DMS79 (cell line): ENCODE measurements at places on chromosomes 12 and 14.

DNA sequence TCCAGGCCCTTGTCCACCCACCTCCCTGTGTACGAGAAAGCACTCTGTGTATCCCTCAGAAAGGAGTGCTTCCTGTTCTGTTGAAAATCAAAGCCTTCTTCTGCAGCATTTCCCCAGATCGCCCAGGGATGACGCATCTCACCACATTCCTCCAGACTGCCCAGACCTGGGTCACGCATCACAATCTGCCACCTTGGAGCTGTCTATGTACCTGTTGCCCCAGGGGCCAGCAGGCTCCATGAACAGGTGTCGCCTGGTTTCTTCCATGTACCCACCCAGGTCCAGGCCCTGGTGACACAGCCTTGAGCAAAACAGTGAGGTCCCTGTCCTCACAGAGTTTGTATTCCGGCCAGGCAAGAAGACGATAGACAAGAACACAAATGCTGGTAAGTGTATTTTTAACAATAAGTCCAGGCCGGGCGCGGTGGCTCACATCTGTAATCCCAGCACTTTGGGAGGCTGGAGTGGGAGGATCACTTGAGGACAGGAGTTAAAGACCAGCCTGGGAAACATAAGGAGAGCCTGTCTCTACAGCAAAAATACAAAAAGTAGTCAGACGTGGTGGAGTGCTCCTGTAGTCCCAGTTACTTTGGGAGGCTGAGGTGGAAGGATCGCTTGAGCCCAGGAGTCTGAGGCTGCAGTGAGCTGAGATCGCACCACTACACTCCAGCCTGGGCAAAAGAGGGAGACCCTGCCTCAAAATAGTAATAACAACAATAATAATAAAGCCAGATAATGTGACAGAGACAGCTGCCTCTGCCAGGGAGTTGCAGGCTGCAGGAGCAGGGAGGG is 6.8 kb upstream of the PPP1R13B start:
- no peak for DNase-seq

DNA sequence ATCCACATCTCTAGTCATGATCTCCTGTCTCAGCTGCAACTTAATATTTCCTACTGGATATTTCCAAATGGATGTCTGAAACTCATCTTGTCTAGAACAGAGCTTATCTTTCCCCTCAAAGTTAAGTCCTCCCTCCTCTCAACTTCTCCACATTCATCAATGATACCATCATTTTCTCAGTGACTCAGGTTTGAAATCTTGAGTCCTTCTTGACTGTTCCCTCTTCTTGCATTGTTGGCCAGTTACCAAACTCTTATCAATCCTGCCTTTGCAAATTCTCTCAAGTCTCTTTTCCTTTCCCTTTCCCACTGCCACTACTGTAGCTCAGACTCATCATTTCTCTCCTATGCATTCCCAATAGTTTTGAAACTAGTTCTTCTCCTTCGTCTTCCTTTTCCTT is 14.3 kb upstream of the CHURC1 start:
- no peak for DNase-seq

- peak; percentile 3 for DNase-seq
Observed at GRCh38 chr14:72775923-72776554, 117.9 kb downstream of the DPF3 start.

DNA sequence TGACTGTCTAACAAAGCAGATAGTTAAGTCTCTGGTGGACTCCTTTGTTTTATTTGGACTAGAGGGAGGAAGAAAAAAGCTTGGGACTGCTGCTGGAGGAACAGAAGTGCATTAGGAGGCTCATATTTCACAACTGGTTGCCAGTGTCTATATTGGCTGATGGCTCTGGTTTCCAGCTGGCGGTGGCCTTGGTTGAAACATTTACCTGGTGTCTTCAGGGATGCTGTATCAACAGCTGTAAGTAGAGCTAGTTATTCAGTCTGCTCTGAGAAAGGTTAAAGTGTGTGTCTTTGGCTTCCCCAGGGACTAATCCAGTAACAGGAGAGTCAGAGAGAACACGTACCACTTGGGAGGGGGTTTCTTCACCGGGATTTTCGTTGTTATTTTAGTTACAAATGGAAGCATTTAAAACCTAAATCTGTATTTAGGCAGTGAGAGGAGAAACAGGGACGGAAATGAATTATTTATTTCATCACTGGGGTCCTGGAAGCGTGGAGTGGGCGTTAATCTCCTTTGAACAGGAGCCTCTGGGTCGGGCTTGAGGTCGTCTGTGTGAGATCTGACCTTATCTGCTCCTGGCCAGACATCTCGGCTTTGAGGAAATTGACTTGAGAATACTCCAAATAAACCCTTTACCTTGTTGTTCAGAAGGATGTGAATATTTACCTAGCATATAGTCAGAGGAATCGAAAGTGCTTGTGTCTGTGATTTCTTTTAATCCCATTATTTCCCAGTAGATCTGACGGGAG is 149.9 kb downstream of the NRXN3 start:
- peak; percentile 93 for DNase-seq

DNA sequence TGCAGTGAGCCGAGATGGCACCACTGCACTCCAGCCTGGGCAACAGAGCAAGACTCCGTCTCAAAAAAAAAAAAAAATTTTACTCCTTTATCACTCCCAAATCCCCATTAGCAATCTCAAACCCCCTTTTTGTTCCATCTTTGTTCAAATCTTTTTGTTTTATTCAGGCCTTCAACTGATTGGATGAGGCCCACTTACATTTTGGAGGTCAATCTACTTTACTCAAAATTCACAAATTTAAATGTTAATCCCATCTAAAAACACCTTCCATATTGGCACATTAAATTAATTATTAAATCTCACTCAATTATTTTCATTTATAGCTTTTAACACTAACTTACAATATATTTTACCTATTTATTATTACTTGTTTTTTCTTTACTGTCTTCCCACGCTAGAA is 27.0 kb upstream of the TXNRD1 start:
- no peak for DNase-seq

DNA sequence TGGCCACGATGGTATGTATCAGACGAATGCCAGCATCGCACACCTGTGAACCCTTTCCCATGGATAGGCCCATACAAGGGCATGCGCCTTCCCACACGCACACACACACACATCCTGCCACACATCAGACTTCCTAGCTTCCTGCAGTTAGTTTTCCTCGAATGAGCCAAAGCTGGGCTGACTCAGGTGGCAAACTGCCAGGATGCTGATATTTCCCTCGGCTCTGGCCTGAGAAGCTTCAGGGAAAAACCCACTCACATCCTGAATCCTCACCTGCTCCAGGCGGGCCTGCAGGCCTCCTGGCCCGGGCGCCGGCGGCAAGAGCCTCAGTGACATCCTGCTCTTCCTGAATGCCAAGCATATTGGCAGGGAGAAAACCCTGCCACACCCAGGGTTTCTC is 22.4 kb downstream of the CALM1 start:
- DNase-seq = peak; percentile 41

GRCh38 chr14:64684091-64684490 is 20.1 kb upstream of the PLEKHG3 start:
- peak; percentile 28 for DNase-seq

GRCh38 chr12:91417650-91418049 is 235.0 kb upstream of the DCN start:
- no peak for DNase-seq
